ENCODE measurements at places on chromosomes 3 and 15. TPM values are rescaled to one million over a fixed set of nuclear protein-coding genes. Genes with fewer than 3 reads are reported as not detected.

DNA sequence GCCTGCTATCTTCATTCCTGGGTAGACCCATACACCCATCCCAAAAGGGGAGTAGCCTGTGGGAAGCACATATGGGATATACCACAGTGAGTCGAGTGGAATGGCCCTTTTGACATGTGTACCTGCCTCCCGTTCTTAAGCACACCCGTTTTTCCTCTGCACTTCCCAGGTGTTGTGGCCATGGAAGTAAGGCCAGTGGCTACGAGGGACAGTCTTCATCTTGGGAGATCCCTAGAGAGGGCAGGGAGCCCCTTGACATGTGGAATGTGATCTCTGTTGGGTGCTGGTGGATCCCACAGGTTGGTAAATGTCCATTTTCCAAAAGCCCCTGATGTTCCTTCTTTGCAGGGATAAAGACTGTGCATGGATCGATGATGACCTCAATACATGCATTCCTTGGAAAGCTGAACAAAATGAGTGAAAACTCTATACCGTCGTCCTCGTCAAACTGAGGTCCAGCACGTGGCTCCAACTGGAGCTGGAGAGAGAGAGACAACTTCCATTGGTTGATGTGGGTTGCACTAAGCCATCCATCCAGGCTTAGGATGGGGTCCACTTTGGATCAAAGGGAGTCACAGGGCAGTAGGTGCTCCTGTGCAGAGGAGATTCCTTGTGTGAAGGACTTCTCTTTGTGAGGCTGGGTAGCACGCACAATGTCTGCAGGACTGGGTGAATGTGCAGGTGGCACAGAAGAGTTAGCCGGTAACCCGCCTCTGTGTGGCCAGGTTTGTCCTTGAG, 136.8 kb downstream of the SNRPN start:
- no peak for DNase-seq

GRCh38 chr15:57992761-57993355, 72.7 kb downstream of the ALDH1A2 start:
- no peak for DNase-seq

Gene ROPN1B
- 4.6 TPM for total RNA-seq

Gene BCHE
- total RNA-seq: 5.5 TPM

GRCh38 chr3:119311081-119311925, 17.1 kb downstream of the ARHGAP31 start:
- no peak for DNase-seq

- DNase-seq: no peak
These were observed 17.8 kb upstream of the IQCF6 start for GRCh38 chr3:51796854-51797253.

- no peak for DNase-seq
These were observed 579.8 kb upstream of the CCDC54 start for GRCh38 chr3:106797461-106797860.

- DNase-seq: no peak
These were observed 90.1 kb upstream of the PRR23C start for GRCh38 chr3:139134678-139135372.

GRCh38 chr15:25678500-25678855, 184.6 kb downstream of the ATP10A start:
- DNase-seq: no peak

DNA sequence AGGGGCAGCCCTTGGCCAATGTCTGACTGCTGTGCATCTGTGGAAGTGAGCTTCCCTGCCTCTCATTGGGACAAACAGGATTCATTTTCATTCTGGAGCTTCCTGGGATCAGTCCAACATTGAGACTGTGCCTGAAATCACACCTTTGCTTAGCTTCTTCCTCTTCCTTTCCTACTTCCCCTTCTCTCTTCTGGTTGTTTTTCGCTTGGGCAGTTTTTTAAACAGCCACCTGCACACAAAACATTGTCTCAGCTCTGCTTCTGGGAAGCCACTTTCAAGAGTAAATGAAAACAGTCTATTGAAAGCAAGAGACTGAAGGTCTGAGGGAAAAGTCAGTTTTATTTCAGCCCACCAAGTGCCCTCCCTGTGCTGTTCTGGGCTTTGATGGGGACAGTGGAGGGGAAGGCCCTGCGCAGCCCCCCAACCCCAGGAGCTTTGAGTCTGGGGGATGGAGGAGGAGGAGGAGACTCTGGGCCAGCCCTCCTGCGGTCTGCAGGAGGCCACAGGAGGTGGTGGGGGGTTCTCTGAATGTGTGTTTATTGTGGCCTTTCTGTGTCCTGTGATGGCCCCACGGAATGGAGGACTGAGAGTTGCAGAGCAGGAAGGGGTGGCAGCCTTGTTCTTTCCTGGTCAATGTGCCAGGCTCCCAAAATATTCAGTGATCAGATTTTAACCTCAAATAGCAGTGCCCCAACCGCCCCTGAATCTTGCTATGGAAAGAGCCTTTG, 7.8 kb upstream of the ISLR2 start:
- DNase-seq: no peak

DNA sequence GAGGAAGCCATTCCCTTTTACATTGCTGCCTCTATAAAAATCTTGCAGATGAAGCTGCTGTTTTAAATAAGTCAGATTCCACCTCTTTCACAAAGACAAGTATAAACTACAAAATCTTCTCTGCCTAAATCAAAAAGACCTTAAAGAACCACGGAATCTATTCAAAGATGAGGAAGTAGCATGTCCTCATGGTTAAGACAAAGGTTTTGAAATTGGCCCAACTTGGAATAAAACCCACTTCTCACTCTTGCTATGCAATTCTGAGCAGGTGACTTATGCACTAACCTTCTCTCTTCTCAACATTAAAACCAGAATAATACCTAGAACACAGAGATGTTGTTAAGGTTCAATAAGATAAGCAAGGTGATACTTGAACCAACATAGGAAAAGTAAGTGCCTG, 97.6 kb downstream of the FOXP1 start:
- no peak for DNase-seq

DNA sequence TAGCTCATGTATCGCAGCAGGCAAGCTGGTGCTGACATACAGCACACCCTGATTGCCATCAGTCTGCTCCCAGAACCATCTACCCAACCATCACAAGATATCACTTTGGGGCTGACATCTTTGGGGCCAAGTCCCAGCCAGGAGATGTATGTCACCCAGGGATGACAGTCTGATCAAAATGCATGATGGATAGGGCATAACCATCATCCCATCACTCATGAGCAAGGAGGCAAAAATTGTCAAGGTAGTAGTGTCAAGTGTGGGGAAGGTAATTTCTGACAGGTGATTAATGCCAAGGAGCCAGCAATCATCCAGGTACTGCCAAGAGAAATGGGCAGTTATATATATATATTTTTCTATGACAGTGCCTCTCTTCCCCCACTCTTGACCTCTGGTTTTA, 277.4 kb downstream of the WDR72 start:
- no peak for DNase-seq

DNA sequence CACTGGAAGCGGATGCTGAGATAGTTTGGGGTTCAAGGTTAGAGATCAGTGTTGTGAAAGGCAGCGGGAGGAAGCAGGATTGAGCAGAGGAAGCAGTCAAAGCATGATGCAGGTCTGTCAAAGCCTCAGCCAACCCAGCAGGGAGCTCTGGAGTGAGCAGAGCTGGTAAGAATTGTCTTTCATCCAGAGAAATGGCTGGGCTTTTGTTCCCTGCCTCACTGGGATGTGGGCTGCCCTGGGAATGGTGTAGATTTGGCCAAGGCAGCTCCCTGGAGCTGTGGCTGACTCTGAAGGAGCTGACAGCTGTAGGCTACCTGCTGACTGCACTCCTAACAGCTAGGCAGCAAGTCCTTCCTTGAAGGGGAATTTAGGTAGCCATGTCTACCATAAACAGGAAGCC, 61.9 kb upstream of the STXBP5L start:
- DNase-seq: no peak

Gene RETNLB
- total RNA-seq: not detected

- DNase-seq: peak; percentile 82
These were observed 29.6 kb downstream of the PSTPIP1 start for GRCh38 chr15:77024273-77025082.

DNA sequence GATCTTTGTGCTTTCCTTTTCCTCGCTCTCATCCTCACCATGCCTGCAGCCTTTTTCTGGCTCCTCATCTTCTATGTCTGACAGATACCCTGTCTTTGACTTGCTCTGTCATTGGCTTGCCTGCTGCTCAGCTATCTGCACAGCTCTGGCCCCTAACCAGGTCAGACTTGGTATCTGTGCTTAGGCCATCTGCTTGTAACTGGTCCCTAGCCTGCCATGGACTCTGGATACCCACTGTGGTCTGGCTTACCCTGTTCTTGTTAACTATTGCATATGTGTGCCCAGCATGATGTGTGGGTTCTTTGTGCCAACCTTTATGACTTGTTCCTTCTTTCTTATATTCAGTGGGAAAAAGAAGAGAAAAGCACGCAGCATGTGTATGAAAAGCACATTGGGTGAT, 109.7 kb upstream of the ROPN1 start:
- DNase-seq: no peak

DNA sequence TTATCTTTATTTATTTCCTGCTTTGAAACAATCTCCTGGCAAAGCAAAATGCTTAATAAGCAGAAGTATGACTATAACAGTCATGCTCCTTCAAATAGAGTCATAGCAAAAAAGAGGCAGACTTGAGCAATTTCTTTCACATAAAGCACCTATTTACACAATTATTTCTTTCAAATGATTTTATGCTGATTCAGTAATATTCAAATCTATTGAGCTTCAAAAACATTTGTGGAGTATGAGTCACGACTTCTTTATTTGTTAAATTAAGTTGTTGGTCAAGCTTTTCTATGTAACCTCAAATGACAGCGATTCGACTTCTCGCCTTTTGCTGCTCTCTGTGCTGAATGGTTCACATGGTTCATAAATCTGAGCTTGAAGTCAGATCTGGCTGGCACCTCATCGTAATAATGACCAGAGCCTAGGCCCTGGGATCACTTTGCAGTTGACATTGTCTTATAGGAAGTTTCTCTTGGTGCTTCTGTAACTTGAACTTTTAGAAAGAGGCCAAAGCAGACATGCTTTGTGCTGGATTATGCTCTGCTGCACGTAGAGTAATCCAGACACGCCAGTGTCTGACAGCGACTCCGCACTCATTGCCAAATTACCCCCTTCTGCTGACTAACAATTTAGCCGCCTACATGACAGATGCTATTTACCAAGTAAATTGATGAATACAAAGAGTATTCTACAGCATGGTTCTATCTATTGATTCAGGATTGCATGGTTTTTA, 139.0 kb downstream of the MCTP2 start:
- DNase-seq: no peak

Gene ITPKA
- total RNA-seq: 2.7 TPM

Gene MNS1
- 1.0 TPM for total RNA-seq

GRCh38 chr15:64944961-64945360, 33.3 kb downstream of the ANKDD1A start:
- no peak for DNase-seq

Data from Right ventricle myocardium inferior (tissue), 1 donor.